COR-L47 (cell line): ENCODE measurements at places on chromosomes 5 and 9.
A peak's percentile ranks its signal among the peaks of the same experiment; 100 is the strongest.

DNA sequence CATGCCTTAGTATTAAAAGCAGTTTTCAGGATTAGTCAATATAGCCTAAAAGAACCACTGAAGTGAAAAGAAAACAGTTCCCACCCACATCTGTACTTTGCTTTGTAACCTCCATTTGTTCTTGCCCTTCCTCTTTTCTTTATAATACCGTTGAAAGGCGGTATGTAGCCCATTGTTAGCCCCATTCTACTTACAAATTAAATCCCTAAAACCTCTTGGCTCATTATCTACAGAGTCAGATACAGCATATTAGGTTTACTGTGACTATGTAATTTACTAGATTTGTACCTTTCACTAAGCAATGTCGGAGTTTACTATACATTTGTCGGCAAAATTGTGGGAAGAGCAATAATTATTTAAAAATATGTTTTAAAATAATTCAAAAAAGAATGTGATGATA, 17.3 kb downstream of the ALDH1A1 start:
- no peak for DNase-seq

- DNase-seq: no peak
Observed at GRCh38 chr5:96885518-96886338, 9.4 kb downstream of the ERAP2 start.

DNA sequence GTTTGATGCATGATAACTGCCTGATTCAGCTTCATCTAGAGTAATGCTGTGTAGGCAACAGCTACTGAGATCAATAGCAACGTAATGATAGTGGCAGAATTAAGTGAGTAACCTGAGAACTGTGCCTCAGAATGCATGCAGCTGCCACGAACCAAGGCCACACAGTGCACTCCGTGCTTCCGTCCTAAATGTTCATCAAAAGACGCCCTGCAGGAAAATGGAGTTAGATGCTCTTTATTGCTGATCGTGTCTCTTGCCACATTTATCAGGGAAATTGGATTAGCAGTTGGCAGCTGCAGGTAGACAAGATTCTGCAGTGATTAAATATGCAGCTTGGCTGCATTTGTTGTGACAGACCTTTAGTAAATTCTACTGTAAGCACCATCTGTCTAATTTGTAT, 107.7 kb upstream of the TLX3 start:
- peak; percentile 52 for DNase-seq

- DNase-seq: no peak
Observed at GRCh38 chr9:134231330-134231745, 67.0 kb upstream of the RNU6ATAC start.

- no peak for DNase-seq
Observed at GRCh38 chr5:27172693-27173092, 134.3 kb upstream of the CDH9 start.
